ENCODE measurements at places on chromosomes 5 and 9.

- DNase-seq, result no peak
These were observed 66.3 kb downstream of the ANKRD33B start for GRCh38 chr5:10630126-10630525.

DNA sequence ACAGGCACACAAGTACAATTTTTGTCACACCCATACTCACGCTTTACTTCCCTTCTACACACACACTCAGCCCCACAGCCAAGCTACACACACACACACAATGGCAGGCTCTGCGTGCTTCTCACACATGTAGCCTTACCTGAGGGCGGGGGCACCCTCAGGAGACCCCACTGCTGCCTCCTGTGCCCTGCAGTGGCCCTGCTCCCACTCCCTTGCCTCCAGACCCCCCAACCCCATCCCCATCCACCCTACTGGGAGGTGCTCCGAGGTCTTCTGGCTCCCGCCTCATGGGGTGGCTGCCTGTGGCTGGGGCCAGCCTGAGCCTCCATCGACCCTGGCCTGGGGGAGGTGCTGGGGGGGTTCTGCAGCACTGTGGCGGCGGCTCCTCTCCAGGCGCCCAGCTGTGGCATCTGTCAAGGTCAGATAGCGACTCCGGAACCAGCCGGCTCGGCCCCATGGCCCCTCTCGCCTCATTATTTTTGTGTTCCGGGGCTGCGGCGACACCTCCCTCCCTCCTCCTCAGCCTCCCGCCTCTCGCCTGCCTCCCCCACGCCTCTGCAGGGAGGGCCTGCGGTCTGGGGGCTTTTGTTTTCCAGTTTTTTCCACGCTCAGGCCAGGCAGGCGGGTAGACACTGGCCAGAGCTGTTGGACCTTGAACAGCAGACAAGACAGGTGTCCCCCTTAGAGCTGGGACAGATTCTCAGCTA is 21.7 kb downstream of the CXXC5 start:
- DNase-seq, result no peak

GRCh38 chr5:159581502-159582249 is 251.4 kb upstream of the IL12B start:
- DNase-seq, result no peak

DNA sequence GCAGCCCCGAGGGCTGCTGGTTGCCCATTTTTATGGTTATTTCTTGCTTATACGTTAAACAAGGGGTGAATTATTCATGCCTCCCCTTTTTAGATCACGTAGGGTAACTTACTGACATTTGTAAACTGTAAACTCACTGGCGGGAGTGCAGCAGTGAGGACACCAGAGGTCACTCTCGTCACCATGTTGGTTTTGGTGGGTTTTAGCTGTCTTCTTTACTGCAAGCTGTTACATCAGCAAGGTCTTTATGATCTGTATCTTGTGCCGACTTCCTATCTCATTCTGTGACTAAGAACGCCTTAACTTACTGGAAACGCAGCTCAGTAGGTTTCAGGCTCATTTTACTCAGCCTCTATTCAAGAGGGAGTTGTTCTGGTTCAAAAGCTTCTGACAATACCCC is 155.0 kb upstream of the PRDM9 start:
- DNase-seq, result no peak

GRCh38 chr5:80697100-80697499 is 42.3 kb upstream of the DHFR start:
- no peak for DNase-seq

DNA sequence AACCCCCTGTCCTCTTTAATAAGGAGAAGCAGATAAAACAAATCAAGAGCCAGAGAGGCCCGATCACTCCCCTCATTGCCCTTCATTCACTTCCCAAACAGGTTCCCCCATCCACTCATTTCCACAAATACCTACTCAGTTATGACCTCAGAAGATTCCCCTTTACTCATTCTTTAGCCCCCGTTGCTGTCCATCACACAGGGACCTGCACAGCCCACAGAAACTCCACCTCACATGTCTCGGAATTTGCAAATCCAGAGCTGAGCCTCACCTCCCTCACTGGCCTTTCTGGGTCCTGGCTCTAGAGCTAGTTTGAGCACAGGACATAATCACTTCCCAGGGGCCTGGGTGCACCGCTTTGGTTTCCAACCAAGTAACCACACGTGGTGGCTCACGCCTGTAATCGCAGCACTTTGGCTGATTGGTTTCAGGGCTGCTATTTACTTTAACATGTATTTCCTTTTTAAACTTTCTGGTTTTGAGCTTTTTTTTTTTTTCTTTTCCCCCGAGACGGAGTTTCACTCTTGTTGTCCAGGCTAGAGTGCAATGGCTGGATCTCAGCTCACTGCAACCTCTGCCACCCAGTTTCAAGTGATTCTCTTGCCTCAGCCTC is 17.8 kb downstream of the ATP6V0E1 start:
- no peak for DNase-seq

DNA sequence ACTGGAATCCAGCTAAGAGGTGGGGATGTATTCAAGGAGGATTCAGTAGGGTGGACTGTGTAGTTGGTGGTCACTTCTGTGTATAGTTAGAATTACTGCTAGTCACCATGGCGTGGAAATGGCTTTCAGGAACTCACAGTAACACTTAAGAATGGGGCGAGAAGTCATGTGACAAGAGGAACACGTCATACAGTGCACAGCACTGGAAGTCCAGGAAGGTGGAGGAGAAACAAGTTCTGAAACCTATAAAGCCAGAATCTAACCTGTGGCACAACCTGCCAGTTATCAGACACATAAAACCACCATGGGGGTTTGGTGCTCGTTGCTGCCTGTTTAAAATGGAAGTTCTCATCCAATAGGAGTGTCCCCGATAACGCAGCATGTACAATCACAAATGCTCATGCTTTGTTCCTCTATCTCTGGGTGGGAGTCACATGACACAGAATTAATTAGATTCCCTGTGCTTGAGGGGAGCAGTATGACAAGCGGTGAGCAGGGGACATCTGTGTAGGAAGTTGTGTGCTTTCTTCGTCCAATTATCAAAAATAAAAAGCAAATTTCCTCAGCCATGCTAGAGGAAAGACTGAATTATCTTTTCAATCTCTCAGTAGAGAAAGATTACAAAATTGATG is 193.0 kb downstream of the SPOCK1 start:
- DNase-seq, result no peak

GRCh38 chr5:143194206-143194605 is 209.3 kb downstream of the NR3C1 start:
- no peak for DNase-seq
